Eye (tissue), 1 donor: ENCODE measurements at places on chromosomes 11 and 22.

- DNase-seq, result peak; percentile 43
Observed at GRCh38 chr11:77147036-77147315, 18.9 kb downstream of the MYO7A start.

DNA sequence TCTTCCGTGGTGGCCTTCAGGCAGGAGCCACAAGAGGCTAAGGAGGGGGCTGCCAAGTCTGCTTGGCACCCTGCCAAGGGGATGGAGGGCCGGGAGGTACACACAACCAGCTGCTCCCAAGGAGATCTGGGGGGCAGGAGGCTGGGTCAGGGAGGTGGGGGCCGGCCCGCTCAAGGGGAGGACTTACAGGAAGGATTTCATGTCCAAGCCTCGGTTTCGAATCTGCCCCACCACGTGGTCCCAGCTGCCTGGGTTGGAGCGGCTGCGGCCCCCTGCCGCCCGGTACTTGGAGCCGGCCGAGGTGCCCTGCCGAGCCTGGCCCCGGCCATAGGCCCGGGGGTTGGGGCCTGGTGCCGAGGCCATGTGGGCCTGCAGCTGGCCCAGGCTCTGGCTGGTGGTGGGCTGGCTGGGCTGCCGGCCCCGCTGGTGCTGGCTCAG is 33.5 kb downstream of the LRRC10B start:
- DNase-seq, result peak; percentile 37

- peak; percentile 27 for DNase-seq
Observed at GRCh38 chr11:126878913-126879482, 121.6 kb downstream of the KIRREL3 start.

DNA sequence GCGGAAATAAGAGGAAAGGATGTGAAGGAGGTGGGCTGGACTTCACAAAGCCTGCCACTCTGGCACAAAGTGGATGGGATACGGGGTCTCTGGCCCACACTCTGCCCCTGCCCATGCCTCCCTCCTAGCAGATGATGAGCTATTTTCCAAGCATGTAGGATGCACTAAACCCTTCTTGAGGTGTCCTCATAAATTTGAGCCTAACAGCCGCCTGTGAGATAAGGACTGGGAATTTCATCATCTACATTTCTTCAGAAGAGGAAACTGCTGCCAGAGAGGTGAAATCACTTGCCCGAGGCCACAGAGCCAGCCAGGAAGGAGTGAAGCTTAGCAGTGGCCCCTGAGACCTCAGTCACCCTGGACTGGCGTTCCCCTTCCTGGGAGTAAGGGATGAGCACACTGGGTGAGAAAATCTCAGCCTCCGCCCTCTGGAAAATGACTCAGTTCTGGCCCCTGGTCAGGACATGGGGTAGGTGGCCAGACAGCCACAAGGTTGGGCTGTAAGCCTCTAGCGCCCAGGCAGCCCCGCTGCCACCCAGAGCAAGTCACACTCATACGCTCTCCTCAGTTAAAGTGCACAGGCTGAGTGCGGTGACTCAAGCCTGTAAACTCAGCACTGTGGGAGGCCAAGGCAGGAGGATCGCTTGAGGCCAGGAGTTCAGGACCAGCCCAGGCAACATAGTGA is 27.9 kb downstream of the MB start:
- DNase-seq, result no peak

DNA sequence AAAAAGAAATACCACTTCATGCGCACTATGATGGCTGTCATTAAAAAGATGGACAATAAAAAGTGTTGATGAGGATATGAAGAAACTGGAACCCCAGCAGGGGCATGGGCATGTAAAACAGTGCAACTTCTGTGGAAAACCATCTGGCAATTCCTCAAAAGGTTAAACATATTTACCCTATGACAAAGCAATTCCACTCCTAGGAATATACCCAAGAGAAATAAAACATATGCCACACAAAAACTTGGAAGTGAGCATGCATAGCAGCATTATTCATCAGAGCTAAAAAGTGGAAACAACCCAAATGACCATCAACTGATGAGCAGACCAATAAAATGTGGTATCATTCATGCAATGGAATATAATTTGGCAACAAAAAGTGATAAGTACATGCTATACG is 50.1 kb downstream of the LRRC32 start:
- DNase-seq, result no peak
